ENCODE measurements at places on chromosomes 4 and X.

DNA sequence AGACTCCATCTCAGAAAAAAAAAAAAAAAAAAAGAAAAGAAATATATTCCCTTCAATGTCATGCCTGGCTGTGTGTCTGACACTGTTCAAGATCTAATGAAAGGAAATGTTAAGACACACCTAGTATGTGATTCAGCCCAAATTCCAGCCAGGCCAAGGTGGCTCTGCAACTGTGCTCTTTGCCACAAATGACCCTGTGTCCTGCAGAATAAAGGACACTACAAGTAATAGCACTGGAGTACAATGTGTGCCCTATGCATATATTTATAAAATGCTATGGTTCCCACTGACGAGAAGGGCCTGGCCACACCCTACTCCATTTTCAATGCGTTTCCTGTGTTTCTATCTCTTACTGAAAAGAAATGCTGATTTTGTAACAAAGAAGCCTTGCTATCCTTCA lies 98.0 kb upstream of the SORBS2 start:
- DNase-seq, result no peak

GRCh38 chrX:10496345-10496965 lies 123.9 kb downstream of the MID1 start:
- no peak for DNase-seq

GRCh38 chrX:154046031-154046781 lies 26.5 kb upstream of the IRAK1 start:
- no peak for DNase-seq

DNA sequence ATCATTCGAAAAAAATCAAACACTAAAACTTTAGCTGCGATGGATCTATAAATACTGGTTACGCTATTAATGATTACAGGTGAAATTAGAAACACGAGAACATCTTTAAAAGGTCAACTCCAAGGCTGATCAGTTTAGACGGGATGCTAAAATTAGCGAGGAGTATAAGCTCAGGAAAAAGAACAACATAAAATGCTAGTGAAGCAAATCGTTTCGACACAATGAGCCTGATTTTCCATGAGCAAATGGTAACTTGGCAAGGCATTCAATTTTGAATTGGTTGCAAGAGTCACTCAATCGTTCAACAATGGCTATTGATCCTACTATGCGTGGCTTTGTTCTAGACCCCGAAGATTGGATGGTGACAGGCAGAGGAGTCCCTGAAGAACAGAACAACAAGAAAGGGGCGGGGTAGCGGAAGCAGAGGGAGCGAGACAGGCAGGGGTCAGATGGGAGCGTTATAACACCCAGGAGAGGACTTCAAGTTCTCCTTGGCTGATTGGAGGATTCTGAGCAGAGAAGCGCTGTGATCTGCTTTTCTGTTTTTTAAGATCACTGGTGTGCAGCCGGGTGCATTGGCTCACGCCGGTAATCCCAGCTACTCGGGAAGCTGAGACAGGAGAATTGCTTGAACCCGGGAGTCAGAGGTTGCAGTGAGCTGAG lies 146.5 kb downstream of the RBM47 start:
- no peak for DNase-seq

DNA sequence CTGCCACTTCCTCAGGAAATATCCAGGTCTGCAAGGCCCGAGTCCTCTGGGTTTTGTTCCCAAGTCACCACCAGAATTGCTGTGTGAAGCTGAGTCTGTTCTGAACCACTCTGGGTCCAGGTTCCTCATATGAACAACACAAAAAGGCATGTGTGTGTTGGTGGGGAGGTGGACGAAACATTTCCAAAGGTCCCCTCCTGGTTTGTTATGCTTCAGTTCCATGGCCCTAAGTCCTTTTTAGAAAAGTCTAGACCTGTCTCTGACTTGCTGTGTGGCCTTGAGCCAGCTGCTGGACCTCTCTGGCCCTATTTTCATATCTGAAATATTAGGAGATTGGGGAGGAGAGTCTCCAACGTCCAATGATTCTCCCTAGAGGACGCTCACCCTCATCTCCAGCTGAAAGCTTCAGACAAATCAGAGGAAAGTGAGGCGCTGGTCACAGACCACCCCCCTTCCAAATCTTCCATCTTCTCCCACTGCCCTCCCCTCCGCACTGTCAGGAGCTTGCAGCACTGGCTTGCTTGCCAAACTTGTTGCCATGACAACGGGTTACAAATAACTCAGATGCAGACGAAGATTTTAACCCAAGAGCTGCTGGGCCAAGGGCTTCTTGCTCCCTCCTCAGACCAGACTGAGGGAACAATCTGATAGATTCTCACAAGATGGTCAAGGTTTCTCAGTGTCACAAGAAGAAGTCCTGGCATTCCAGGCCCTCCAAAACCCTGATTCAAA lies 64.5 kb downstream of the SMC1A start:
- DNase-seq, result peak; percentile 14

DNA sequence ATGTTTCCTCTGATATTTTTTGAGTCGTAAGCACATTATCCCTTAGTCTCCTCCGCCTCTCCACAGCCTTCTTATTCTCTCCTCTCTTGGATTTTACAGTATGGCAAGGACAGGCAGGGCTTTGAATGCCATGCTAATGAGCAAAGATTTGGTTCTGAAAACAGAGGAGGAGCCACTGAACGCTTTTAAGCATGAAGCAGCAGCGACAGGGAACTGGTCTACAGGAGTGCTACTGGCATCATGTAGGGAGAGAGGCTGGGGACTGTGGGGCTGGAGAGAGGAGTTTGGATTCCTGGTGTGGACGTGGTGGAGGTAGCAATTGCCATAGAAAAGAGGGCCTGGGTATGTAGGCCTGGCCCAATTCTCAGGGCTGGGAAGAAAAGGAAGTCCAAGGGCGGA lies 4.6 kb upstream of the CD99L2 start:
- no peak for DNase-seq

DNA sequence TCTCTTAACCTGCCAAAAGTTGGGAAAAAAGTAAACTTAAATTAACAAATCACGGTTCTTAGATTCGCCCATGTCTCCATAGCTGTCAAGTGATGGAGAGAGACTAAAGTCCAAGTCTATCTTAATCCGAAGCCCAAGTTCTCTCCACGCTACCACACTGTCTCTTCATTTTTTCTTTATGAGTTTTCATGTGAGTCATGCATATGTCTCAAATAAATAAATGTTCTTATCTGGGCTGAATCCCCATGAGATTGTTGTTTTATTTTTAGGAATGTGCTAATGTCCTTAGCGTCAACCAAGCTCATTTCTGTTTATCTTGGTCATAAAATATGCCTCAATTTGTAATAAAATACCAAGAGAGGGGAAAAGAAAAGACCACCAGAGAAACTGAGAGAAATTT lies 169.3 kb downstream of the RCHY1 start:
- DNase-seq, result no peak

- no peak for DNase-seq
Measured at GRCh38 chr4:85369703-85370380, 105.1 kb upstream of the ARHGAP24 start.

DNA sequence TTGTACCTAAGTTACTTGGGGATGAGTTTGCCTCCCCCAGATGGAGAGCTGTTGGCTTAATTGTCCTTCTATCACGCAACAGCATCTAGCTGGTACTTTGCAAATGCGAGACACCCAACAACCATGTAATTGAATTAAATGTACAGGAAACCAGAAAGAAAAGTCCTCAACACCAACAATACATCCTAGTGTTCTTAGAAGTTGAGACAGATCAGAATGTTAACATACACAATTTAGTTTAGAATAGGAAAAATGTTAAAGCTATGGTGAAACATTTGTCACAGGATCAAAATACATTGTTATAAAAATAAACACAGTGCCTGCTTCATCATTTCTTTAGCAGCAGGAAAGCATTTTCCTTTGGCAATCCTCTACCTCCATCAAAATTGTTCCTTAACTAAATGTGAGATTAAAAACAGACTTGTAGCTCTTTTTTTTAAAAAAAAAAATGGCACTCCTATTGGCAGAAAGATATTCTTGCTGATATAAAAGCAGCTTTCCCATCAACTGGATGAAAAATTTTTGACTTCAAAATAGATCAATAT lies 163.1 kb upstream of the MID1 start:
- no peak for DNase-seq

- DNase-seq, result no peak
Measured at GRCh38 chrX:39720945-39721344, 376.8 kb downstream of the BCOR start.

GRCh38 chrX:2854918-2855317 lies 26.2 kb downstream of the GYG2 start:
- no peak for DNase-seq

DNA sequence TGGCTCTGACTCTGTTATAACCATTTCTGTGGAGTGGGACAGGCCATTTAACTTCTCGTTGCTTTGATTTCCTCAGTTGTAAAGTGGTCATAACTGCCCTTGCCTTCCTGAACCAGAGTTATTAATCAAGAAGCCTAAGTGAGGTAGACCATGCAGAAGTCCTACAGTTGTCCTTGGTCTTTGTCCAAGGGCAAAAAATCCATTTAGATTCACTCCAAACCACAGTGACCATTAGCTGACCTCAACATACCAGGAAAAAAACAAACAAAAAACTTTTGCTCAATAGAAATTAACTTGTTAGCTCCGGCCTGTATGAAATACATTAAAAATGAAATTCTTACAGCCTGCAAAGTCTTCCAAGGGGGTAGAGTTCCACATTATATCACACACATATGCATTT lies 52.7 kb downstream of the TBC1D9 start:
- no peak for DNase-seq

- no peak for DNase-seq
Measured at GRCh38 chr4:183445097-183445428, 627 bp downstream of the CDKN2AIP start.

DNA sequence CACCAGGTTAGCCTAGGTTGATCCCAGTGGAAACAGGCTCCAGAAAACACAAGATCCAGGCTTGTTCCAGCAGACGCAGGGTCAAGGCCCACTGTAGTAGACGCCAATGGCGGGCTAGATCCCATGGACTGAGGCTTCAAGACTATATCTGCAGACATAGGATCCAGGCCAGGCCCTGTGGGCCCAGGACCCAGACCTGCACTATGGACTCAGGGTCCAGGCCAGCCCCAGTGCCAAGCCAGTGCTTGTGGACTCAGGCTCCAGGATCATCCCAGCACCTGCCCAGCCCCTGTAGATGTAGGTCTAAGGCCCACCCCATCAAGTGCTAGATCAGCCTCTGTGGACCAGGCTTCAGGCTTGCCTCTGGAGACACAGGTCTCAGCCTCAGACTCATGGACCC lies 300.9 kb downstream of the CHIC1 start:
- no peak for DNase-seq

- DNase-seq, result no peak
Measured at GRCh38 chr4:96326846-96327245, 487.0 kb downstream of the PDHA2 start.

GRCh38 chr4:144313370-144313769 lies 172.9 kb upstream of the GYPA start:
- DNase-seq, result no peak

- no peak for DNase-seq
Measured at GRCh38 chrX:21840193-21840545, 752 bp downstream of the MBTPS2 start.

DNA sequence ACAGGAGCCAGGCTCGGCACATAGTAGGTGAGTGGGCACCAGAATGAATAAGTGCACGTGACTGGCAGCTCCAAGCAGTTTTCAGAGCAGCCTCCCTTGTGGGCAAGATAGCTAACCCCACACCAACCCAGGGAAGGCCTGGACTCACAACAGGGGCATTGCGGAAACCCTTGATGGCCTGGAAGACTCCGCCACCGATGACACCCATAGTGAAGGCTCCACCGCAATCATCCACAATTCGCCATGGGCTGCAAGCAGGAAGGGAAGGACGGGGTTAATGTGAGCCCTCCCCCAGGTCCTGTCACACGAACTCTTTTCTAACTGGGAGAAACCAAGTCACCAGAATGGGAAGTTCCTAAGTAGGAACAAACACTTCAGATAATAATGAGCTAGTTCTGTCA lies 957 bp downstream of the TIMM17B start:
- no peak for DNase-seq

DNA sequence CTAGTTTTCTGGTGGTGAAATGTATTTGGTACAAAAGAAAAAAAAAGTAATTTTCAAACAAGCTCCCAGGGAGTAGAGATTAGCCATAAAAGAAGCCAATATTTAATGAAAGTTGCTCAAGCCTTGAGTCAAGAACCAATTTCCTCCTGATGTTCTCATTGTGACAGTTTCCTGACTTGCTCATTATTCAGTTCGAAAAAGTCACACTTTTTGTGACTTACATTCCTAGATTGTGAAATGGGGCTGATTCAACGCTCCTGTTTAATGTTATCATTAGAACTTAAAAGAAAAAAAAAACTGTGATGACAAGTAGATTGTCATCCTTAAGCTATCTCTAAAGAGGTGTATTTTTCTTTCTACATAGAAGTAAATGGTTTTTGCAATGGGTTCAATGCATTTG lies 122.6 kb upstream of the BMPR1B start:
- DNase-seq, result no peak

DNA sequence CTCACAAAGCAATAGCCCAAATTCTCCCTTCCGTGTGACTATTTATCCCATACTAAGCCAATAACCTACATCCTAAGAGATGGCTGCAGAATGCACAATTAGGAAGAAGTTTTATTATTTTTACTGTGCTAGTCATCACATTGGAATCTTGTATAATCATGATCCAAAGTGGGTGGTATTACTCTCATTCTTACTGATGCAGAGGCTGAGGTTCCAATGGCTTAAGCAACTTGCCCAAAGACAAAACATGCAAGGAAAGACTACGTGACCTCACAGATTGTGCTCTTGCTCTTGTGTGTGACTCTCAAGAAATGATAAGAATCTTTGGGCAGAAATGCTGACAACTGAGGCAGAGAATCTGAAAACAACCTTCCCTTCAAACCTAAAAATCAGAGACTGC lies 212.2 kb downstream of the LDB2 start:
- no peak for DNase-seq

DNA sequence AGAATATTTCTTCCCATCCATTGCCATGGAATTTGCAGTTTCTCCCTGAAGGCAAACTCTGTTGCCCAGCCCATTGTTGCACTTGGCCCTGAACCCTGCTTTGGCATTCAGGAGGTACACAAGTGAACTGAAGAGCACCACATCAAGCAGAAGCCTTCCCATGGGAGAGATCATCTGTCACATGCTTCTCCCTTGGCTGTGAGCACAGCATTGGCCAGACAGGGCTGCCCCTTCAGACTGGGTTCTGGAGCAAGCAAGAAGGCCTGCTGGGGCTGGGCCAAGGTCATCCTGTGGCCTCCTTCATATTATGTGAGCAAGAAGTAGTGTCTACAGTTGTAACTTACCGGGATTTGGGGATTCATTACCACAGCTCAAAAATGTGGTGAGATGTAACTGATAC lies 22.7 kb downstream of the SCML1 start:
- no peak for DNase-seq

- no peak for DNase-seq
Measured at GRCh38 chrX:111052478-111052877, 43.5 kb upstream of the PAK3 start.

DNA sequence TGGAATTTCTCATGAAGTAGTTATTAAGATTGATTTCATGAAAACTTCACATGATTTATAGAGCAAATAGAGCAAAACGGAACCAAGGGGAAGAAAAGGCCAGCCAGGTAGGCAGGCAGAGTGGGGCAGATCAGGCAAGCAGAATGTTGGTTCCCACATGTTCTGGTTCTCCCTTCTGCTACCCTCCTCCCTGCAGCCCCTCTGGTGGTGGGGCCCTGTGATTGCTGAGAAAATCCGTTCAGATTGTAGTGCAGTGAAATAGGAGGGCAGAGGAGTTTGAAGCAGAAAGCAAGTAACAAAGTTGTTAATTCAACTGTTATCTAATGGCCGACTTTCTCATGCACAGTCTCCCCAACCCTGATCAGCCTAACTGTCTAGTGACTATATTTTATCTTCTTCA lies 185.3 kb downstream of the MID1IP1 start:
- DNase-seq, result no peak

- no peak for DNase-seq
Measured at GRCh38 chr4:27524224-27524623, 663.6 kb downstream of the STIM2 start.

- no peak for DNase-seq
Measured at GRCh38 chrX:71872542-71873458, 37.8 kb upstream of the NHSL2 start.
